NCI-H2227 treated with DMSO at 0.1 percent for 48 hours (cell line): ENCODE measurements at places on chromosomes 1 and 21.

GRCh38 chr1:209430107-209430506 lies 153.4 kb upstream of the CAMK1G start:
- no peak for DNase-seq

GRCh38 chr1:193569096-193569982 lies 382.9 kb upstream of the B3GALT2 start:
- no peak for DNase-seq

GRCh38 chr21:32965129-32965680 lies 60.5 kb upstream of the OLIG2 start:
- no peak for DNase-seq

DNA sequence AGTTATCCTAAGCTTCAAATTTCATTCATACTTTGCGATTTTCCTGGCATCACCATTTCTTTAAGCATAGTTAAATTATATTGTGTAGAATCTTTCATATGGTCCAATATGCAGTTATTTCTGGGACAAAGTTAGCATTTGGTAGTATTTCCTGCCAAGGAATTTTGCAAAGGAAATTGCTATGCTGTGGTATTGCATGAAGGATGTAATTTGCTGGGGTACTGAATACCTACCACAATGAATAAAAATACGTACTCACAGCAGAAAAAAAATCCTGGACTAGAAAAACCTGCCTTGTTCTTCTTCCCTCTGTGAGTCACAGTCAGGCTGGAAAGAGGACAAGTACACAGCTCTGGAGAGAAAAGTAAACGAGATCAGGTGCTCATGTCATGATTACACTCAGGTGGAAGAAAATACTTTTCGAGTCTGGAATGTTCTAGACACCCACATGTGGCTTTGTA lies 241.2 kb downstream of the PTBP2 start:
- no peak for DNase-seq

DNA sequence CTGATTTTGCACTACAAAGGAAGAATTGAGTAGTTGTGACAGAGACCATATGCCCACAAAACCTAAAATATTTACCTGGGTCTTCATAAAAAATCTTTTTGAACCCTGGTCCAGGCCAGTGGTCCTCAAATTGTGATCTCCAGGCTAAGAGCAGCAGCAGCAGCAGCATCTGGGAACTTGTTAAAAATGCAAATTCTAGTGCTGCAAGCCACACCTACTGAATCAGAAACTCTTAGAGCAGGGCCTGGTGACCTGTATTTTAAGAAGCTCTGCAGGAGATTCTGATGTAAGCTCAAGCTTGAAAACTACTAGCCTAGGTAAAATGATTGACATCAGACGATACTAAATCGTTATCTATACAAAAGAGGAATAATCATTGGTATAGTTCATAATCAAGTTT lies 112.2 kb downstream of the LRRC7 start:
- DNase-seq: no peak

DNA sequence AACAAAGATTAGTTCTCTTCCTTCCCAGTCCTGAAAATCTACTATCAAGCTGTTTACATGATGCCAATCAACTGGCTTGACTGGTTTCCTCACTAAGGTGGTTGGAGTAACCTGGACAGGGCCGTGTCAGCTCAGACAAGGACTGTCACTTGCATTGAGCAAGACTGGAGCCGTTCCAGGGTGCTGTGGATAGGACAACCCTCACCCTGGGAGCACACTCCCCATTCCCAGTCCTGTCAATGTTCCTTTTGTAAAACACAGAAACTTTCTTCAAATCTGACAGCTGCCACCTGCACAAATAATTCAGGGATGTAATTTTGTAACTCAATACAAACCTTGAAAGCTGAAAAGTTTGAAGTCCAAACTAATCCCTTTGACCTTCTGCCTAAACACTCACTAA lies 31.4 kb downstream of the PLPP3 start:
- no peak for DNase-seq

- DNase-seq: no peak
These were observed 997 bp downstream of the ZNF362 start for GRCh38 chr1:33257207-33257771.

GRCh38 chr1:70496181-70496580 lies 85.1 kb downstream of the CTH start:
- no peak for DNase-seq

- DNase-seq: no peak
These were observed 7.0 kb upstream of the CDK11B start for GRCh38 chr1:1665815-1666251.

GRCh38 chr21:39869141-39869818 lies 2.0 kb downstream of the PCP4 start:
- no peak for DNase-seq

GRCh38 chr1:30516485-30516858 lies 206.9 kb downstream of the MATN1 start:
- no peak for DNase-seq

DNA sequence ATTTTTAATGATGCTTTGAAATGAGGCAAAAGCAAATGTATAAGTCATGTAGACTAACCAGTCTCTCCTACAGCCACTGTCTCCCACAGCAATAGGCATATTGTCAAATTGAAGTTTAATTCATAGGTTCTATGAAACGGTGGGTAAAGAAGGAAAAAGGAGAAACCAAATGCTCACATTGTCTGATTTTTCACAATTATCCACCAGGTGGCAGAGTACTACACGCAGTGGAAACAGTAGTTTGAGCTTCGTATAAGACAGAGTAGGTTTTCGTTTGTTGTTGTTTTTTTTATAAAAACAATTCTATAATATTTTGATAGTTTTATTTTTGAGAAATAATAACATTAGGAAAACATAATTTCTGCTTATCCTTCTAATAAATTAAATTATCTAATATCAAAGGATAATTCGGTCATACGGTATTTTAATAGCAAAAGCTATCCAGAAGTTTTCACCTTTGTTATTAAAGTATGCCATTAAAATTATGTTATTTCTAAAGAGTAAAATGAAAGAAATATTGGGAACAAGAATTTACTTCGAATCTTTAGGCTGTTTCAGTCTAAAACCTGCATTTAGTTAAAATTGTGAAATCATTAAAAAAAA lies 39.1 kb downstream of the TYW3 start:
- peak; percentile 46 for DNase-seq

DNA sequence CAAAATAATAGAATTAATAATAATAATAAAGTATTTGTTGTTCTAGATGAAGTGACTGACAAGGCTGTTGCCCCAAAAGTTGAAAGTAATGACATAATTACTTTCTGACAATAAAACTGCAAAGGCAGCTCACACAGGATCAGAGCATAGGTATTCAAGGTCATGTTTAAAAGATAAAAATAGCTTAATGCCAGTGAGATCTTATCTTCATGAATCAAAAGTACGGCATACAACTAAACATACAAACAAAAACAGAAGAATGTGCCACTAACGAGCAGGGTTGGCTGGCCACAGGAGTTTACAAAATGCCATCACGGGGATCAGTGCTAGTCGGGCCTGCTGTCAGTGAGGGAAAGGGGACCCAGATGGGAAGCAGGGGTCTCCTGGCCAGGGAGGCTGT lies 22.4 kb upstream of the TMPRSS2 start:
- DNase-seq: no peak

GRCh38 chr1:59516881-59517280 lies 220.0 kb downstream of the FGGY start:
- DNase-seq: no peak

DNA sequence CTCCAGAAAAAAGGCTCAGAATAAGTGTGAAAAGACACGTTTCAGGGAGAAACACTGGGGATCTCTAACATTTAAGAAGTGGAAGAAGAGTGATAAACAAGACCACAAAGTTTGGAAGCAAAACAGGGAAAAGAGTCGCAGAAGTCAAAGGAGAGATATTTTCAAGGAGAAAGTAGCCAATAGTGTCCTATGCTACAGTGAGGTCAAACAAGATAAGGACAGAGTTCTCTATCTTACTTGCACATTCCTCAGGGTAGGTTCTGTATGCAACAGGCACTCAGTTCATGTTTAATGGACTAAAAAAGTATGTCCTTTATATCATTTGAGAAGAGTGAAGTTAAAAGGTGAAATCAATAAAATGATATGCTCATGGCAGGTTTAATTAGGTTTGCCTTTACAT lies 13.8 kb upstream of the EDEM3 start:
- no peak for DNase-seq

DNA sequence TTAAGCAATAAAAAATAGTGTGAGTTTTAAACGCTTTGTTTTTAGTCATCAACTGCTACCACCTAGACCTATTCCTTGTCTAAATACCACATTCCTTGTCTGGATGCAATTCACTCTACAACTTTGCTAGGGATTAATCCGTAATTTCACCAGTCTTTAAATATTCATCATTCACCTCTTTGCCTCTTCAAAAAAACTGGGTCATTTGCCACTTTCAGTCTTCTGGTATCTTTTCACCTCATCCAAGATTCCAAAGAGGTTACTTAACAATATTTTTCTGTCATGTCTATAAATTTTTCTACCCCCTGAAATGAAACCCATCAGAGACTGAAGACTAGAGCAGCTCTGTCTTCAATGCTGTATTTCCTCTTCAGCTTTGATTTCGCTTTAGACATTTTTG lies 9.5 kb downstream of the PALMD start:
- DNase-seq: no peak

DNA sequence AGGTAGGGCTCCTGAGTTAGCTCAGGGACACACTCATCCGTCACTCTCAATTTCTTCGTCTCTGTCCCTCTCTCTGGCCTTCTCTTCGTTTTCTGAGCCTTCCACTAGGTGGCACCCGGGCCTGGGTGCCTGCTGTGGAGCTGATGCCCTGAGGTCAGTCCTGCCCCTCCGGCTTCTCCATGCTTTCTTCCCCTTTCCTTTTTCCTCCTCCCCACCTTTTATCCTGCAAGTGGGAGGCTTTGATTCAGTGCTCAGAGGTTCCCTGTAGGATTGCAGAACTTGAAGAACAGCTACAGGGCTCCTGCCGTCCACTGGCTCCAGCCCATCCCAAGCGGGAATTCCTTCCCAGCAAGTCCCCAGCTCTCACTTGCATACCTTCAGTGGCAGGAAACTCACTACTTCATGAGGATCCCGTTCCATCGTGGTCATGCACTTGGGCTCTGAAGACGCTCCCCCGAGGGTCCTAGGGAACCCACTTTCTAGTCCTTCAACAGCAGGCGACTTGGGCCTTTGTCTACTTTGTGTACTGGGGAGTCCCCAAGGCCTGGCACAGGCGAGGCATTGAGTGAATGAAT lies 45.6 kb downstream of the SRRM1 start:
- DNase-seq: peak; percentile 68

DNA sequence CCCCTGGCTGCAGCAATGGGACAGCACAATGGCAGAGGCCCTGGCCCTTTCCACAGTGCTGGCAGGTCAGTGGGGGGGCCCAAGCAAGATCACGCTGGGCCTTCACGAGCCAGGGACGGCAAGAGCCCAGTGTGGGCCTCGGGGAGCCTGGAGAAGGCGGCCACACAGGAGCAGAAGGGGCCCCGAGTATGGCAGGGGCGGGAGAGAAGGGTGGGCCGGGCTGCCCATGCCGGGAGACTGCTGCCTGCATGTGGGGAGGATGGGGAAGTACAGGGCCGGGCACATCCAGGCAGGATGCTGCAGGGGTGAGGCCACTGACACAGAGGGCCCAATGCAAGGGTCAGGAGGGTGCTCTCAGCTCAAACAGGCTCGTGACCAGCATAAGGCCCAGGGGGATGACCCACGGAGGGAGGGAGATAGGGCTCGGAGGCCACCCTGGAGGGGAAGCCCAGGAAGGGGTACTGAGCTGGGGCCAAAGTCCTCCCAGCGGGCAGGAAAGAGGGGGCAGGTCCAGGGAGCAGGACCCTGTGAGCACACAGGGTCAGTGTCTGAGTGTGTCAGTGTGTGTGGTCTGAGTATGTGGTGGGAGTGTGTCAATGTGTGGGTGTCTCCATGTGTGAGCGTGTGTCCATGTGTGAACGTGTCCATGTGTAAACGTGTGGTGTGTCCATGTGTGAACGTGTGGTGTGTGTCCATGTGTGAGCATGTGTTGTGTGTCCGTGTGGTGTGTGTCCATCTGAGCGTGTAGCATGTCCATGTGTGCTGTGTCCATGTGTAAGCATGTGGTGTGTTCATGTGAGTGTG lies 13.1 kb downstream of the SLC19A1 start:
- no peak for DNase-seq

- DNase-seq: peak; percentile 67
These were observed 223.0 kb downstream of the PLA2G4A start for GRCh38 chr1:187051618-187052232.

DNA sequence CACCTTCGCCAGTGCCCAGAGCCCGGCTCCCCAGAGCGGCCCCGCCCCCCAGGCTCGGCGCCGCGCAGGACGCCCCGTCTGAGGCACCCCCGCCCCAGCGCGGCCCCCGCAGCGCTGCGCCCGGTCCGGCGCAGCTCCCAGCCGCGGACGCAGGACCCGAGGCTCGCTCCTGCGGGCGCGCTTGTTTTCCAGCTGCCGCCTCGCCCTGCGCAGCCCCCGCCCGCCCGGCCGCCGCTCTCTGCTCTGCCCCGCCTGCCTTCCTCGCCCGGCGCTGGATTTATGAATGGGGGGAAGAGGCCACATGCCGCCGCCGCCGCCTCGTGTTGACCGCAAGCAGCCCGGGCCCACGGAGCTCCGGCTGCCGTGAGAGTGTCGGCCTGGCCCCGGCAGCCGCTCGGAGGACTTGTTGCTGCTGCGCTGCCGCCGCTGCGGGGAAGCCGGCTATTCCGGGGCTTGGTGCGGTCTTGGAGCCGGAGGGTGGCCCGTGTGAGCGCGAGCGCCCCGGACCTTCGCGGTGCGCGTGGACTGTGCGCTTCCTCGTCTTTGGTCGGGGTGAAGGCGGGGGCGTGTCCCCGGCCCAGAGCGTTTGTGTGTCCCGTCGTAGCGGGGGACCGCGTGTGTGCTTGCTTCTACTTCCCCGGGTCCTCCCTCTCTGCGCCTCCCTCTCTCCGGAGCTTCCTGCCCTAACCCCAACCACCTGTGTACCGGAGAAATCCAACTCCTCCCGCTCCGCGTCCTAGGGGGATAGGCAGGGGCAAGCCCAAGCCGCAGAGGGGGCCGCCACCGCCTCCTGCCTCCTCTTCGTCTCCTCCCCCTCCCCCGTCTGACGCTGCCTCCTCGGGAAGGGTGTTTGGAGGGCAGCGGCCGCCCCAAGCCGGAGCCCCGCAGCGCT lies 736 bp downstream of the KCNC4 start:
- DNase-seq: peak; percentile 38

DNA sequence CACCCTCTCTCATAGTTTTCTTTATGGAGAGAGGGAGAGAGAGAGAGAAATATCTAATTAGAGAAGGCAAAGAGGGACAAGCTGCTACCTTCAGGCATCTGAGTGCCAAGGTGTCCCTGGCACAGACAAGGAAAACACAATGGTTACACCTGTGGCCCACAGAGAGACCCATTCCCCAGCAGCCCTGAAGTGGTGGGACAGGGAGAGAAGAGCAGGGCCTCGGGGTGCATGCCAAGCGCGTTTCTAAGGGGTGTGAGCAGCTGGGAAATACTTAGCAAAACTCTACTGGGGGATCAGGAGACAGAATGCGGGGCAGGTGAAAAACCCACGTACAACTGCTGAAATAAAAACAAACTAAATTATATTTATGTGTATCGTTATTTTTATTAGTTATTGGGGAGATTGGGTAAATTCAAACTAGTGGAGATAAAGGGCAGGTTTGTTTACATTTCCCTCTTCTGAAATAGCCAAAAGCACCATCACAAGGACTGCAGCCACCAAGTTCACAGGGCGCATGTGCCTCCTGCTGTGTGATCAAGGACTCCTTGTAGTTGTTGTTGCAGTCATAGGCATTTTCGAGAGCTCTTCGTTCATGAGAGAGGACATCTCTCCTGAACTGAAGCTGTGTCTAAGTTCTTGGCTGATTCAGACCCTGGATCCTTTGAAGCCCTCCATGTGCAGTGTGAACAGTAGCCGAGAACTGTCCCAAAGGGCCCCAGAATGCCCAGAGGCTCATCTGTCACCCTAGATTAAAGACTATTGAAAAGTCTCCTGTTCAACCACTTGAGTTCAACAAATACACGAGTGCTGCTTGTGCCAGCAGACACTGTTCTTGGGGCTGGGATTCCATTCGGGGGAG lies 737 bp upstream of the SERPINC1 start:
- DNase-seq: no peak
